ENCODE measurements at places on chromosomes 1 and 21.

GRCh38 chr1:172143384-172144055, 277.0 kb upstream of the C1orf105 start:
- DNase-seq, result no peak

GRCh38 chr1:157000686-157001085, 44.9 kb downstream of the ARHGEF11 start:
- DNase-seq, result no peak

DNA sequence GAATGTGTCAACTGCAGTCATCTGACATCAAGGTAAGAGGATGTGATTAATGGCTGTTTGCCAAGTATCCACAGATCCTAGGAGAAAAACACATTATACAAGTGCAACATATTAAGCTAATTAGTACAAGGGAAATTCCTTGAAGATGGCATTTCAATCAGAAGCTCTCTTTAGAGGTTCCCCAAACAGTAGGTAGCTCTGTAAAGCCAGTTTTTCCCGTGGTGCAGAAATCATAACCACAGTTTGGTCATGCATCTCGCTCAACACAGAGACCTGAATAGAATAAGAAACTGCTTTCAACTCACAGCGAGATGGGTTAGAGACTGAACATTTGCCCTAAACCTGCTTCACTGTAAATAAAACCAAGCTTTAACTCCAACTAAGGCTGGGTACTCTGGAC, 230.5 kb upstream of the CAMK1G start:
- no peak for DNase-seq

- no peak for DNase-seq
Measured at GRCh38 chr21:31383770-31384169, 39.7 kb upstream of the TIAM1 start.
